ENCODE measurements at places on chromosomes 7 and 10.

- DNase-seq: no peak
Measured at GRCh38 chr10:16612115-16612980, 90.7 kb upstream of the C1QL3 start.

GRCh38 chr10:127863231-127863825 is 29.4 kb downstream of the CLRN3 start:
- no peak for DNase-seq

DNA sequence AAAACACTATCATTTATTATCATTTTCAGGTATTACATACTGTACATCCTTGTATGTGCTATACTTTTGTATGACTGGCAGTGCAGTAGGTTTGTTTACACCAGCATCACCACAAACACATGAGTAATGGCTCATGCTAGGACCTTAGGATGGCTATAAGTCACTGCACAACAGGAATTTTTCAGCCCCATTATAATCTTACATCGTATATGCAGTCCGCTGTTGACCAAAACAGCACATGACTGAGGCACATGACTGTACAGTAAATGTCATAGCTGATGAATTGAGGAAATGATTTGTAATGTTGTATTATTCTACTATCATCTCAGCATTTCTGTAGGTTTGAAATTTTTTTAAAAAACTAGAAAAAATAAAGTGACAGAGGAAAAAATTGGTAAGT is 38.6 kb downstream of the BPGM start:
- DNase-seq: no peak

GRCh38 chr7:40329601-40330153 is 194.9 kb downstream of the SUGCT start:
- DNase-seq: no peak

GRCh38 chr7:81297317-81297716 is 378.5 kb upstream of the SEMA3C start:
- no peak for DNase-seq

GRCh38 chr10:63627881-63628296 is 106.7 kb downstream of the REEP3 start:
- DNase-seq: no peak

DNA sequence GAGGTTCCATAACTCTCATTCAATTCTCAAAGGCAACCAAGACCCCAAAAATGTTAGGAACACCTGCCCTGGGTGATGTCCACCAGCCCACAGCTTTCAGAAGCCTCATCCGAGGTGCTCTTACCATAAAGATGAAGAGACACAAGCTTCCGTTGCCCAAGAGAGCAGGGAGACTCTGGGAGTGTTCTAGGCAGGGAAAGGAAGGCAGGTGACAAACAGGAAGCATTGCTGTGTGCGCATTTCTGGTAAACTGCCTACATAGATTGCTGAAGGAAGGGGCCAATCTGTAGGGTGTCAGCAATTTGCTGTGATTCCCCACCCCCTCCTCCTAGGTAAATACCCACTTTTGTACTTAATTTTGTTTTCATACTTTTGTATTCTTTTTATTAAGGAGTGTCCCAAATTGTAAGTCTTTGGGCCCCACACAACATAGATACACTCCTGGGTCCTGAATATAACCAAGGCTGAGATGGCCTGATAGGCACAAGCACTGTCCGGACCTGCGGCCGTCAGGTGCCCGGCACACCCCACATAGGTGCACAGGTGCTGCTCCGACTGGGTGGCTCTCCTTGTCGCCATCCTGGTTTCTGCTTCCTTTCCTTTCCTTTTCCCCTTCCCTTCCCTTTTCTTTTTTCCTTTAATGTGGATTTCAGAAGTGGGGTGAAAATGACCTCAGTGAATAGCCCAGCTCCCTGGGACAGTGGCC is 51.4 kb upstream of the SMNDC1 start:
- DNase-seq: peak; percentile 18

GRCh38 chr7:88302486-88302885 is 4.2 kb downstream of the STEAP4 start:
- DNase-seq: no peak

- no peak for DNase-seq
Measured at GRCh38 chr7:84258628-84259027, 64.0 kb upstream of the SEMA3A start.

GRCh38 chr7:91949221-91950009 is 8.8 kb downstream of the AKAP9 start:
- no peak for DNase-seq

- no peak for DNase-seq
Measured at GRCh38 chr7:1560620-1561031, 4.6 kb upstream of the TMEM184A start.

DNA sequence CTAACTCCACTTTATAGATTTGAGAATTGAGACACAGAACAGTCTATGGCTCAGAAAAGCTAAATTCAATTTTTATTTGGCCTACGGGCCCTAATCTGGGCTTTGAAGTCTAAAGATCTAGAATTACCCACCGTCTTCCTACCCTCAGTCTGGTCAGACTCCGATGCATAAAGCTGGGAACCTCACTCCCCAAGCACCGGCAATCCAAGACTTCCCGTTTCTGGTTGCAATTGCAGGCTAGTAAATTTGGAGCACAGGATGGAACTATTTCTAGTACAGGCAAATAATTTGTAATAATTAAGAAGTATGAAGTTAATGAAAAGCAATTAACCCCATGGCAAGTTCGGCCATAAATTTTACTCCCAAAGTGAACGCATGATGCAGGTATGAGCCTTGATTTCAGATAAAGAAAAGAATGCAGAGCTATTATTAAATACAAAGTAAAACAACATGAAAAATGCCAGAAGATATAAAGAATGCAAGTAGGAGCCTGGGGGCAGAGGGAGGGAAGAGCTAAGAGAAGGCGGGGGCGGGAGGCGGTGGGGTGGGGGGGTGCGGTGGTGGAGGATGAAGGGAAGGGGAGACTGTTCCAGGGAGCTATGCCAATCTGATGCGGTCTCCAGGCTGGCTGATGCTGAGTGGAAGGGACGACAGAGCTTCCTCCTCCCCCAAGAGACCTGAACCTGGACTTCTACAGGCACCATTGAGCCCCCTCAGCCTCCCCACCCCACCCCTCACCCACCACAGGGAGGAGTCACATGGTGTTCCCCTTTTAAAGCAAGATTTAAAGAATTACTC is 45.1 kb downstream of the BPGM start:
- DNase-seq: no peak

DNA sequence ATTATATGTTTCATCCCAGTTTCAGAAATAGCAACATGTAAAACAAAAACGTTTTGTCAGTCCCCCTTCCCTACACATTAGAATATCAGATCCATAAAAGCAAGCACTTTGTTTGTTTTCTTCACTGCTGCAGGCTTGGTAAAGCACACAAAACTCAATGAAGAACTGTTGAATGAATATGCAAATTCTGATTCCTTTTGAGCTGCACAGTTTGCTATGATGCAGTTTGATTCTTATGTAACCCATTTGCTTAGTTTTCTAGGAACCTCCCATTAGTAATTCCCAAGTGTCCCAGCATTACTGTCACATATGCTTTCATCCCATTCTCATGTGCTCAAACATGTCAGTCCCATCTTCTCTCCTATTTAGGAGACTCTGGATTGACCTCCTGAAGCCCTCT is 26.1 kb upstream of the CHCHD3 start:
- no peak for DNase-seq

- no peak for DNase-seq
Measured at GRCh38 chr10:5503477-5503835, 4.1 kb upstream of the CALML5 start.

GRCh38 chr7:1593091-1593866 is 23.4 kb upstream of the PSMG3 start:
- no peak for DNase-seq

DNA sequence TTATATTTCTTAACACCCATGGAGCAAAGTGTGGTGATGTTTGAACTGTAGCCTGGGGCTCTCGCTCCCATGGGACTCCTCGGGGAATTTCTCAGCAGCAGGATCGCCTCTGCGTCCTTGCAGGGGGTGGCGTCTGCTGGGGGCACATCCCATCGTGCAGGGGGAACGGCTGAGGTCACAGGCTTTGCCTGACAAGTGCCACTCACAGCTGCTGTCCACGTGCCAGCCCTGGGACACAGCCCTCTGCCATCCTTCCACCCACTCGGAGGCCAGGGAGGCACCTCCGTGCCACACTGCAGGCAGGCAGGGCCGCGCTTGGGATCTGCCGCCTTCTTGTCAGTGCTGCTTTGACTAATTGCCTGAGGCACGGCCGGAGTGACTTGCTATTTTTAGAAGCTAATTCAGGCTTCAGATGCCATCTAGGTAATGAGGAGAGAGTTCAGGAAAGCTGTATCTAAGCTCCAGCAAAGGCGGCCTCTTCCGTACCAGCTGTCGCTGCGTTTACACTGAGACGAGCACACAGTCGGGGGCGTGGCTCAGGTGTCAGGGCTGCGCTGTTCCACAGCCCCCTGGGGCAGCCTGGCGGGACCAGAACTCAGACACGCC is 45.7 kb downstream of the PITRM1 start:
- no peak for DNase-seq

DNA sequence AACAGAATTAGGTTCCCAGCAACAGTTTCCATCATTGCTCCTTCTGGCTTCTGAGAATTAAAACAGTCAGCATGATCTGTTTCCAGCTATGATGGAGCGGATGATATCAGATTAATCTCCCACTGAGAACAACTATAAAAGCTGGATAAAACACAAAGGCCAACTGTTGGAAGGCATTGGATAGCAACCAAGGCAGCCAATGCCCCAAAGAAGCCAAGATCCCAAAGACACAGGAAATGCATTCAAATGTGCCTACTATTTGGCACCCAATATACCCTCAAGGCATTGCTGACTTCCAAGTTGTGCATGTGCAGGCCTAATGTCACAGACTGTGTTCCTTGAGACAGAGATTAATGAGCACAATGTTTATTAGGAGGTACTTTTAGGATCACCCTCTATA is 259.3 kb downstream of the ARHGAP12 start:
- no peak for DNase-seq

DNA sequence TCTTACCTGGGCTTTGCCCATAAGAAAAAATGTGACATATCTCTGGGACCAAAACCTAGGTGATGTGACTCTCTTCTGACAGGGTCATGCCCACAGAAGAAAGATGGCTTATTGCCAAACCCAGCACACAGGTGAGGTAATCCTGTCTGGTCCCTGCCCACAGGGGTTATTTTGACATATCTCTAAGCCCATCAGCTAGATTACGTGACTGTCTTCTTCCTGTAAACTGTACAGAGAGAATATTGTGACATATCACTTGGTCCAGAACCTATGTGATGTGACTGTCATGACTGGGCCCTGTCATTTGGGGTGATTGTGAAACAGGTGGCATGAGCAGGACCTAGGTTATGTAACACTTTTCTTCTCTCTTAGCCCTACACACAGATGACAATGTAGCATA is 48.8 kb upstream of the ZNF680 start:
- DNase-seq: no peak

DNA sequence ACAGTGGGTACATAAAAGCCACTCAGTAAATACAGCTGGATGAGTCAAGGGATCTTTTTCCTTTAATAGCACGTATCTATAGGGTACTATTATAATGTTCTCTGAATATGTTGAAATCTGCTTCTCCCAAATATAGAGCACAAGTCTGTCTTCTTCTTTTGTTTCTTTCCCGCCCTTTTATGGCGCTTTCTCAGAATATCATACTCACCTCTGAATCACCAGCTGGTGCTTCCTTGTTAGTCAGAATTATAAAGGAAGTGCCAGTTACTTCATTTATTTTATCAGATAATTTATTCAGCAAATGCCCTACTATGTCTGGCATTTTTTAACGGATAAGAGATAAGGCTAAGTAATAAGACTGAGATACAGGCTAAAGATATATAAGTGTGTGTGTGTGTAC is 772.9 kb downstream of the SORCS3 start:
- no peak for DNase-seq

DNA sequence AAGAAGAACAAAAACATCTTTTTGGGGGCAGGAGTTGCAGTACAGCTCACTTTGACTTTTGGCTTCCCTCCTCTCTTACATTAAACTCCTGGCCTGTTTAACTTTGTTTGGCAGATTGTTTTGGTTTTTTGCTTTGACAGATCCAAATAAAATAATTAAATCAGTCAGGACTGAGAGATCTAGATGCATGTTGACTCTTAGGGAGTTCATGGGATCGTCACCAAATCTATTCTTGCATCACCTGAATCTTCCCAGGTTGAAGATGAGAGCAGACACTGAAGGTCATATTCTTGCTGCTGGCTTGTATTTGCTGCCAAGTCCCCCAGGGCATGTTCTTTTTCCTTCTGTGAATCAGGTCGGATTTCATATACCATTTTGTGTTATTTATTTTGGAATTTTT is 759.4 kb downstream of the CNTNAP2 start:
- DNase-seq: no peak

GRCh38 chr7:75762350-75762917 is 9.6 kb downstream of the CCL26 start:
- DNase-seq: no peak

GRCh38 chr7:48512892-48513291 is 341.6 kb downstream of the ABCA13 start:
- no peak for DNase-seq

GRCh38 chr7:83941300-83941699 is 253.3 kb downstream of the SEMA3A start:
- DNase-seq: no peak

DNA sequence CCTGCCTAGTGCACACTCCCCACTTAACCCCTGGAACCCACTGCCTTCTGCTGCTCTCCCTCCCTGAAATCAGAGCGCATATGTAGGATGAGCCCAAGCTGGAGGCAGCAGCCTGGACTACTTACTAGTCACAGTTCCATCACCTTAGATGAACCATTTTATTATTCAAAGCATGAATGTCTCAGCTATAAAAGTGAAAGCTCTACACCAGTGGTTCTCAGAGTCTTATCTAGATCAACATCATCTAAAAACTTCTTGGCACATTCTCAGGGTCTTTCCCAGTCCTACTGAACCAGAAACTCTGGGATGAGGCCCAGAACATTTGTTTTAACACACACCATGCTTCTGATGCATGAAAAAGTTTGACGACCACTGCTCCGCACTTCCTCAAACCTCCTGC is 100.3 kb upstream of the ANK3 start:
- no peak for DNase-seq

DNA sequence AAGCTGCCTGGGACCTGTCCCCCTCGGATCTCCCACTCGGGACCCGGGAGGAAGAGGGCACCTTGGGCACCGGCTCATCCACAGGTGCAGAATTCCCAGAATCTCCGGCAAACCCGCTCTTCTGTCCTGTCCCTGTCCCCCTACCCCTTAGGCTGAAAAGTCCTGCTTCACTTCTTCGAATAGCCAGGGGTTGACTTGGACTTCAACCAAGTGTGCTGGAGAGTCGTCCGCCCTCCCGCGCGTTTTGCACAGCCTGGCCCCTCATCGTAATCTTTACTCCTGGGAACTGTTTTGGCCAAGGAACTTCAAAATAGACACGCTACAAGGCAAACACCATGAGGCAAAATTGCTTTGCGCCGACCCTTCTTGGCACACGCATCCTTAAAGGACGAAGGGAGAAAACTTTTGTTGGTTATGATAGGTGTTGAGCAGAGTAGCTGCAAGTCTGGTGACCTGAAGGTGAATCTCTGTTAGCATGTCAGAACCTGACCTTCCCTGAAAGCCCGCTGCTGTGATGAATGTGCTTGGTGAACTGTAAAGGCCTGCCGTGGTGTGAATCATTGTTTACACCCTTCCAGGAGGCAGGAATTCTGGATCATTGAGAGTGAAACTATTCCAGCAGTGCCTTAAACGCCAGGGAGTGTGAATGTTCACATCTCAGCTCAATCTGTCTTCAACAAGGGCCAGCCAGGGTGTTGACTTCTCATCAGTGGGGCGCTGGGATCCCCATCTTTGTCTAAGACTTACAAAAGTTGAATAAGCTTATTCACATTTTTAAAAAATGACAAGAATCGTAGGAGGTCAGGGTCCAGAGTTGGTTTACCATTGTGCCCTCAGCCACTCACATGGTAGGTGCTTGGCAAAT is 589 bp upstream of the RAPGEF5 start:
- no peak for DNase-seq
